ENCODE measurements at places on chromosomes 4 and X.

DNA sequence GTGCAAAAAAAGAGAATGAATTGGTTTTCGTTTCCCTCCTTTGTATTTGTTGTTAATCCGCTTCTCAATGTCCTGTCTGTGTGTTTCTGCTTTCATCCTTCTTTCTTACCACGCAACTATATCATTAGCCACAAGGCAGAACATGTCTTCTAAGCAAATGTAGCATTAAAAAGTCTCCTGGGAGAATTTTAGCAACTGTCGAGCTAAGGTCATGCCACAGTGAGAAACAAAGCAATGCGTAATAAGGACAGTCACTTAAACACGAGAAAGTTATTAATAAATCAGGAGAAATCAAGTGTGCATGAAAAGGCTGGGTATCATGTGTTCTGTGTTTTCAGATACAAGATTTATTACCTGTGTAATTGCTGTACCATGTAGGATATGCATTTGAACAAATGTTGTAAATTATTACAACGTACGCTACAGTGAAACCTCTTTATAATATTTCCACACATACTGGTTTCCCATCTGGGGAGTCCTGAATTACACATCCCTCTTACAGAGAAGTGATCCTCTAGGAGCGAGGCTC lies 890.8 kb downstream of the TRIML1 start:
- no peak for DNase-seq

DNA sequence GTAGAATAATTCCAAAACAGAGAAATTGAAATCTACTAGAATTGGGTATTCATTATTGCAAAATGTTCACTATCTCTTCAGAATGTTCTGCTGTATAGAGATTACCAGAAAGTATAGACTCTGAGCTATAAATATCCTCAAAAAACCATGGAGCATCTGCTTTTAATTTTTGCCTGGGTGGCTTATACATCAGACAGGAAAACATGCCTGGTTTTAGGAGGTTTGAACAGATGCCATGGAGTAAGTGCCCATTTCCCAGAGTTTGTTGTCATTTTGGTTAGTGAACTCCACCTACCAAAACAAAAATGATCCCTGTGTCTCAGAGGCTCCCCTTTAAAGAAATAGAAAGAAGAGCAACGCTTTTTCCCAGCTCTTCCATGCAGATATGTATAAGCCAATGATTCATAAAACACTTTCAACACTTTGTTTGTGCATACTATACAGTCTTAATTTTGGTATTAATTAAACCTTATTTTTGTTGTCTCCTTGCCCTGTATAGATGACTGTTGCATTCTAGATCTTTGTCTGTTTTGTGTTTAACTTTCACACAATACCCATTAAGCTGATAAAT lies 68.7 kb downstream of the MEPE start:
- no peak for DNase-seq

DNA sequence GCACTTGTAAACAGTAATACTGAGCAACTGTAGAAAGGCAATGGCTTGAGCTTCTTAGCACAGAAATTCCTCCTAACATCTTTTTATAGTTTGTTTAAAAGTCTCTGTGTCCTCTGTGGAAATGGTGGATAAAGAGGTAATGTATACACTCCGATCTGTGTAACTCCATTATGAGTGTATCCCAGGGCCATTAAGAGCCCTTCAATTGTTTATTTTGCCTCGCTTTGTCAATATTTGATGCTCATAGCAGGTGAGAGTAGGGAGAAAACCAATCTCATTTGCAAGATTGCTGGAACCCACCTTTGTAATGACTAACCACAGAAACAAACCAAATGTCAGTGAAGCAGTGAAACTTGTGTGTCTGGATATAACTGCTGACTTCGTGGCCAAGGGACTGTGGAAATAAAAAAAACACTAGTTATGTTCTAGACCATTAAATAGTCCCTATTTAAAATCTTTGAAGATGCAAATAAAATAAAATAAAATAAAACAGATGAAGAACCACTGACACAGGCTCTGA lies 598.2 kb upstream of the BOD1L1 start:
- DNase-seq, result no peak

DNA sequence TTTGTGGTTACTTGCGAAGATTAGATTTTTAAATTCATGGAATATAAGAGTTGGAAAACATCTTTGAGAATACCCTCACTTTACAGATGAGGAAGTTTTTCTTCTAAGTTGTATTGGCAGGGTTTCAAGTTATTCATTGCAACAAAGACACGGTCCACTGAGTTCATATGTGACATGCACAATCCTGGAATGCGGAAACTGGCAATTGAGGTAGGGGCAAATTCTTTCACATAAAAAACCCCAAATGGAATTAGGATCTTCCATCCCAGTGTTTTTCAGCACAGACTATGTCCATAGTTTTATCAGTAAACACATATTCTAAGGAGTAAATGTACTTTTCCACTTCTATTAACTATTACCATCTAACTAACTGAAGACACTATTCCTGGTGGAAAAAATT lies 81.8 kb upstream of the NAP1L5 start:
- no peak for DNase-seq

DNA sequence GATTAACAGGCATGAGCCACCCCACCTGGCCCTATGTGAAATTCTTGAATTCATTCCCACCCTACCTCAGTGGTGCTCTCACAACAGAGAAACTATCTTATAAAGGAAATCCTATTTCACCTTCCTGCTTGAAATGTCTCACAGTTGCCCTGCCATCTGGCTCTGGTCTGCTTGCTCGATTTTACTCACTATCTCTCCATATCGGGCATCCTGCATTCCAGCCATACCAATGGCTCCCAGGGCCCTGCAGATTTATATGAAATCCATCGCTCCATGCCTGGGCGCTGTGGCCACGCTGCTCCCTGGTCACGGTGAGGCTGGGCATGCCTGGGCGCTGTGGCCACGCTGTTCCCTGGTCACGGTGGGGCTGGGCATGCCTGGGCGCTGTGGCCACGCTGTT lies 15.8 kb downstream of the SORBS2 start:
- DNase-seq, result no peak

- DNase-seq, result peak; percentile 87
These were observed 25.8 kb upstream of the CHRNA9 start for GRCh38 chr4:40309250-40309774.

GRCh38 chr4:29304595-29304994 lies 1415.6 kb upstream of the PCDH7 start:
- DNase-seq, result no peak

DNA sequence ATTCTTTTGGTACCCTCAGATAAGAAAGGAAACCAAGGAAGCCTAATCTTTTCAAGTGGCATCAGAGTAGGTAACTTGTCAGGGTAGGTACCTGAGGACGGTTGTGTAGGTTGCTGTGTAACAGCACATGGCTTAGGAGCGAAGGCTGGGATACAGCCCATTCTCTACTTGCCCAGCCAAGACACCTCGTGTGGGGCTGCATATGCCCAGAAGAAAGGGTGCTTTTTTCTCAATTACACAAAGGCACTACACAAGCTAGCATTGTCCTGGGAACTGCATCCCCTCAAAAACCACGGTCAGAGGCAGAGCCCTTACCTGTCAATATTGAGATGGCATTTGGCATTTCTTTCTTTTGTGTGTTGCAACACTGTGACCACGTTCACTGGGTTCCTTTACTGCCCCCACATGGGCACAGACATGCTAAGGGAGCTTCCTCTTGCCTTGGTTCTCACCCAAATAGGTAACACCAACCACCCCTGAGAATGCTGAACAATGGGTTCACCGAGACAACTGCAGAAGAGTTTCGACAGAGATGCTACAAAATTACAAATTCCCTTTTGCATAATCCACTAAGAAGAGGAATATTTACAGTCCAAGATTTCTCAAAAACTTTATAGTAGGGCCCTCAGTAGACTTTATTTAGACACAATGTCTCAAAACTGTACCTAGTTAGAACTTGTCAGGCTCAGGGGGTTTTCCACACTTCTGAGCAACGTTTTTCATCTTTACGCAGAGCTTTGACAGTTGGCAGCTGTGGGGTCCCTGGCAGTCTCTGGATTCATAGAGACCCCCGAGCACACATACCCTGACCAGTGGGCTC lies 35.8 kb upstream of the TNIP3 start:
- peak; percentile 69 for DNase-seq

- DNase-seq, result peak; percentile 62
These were observed 23.6 kb downstream of the CA5B start for GRCh38 chrX:15761564-15762191.

GRCh38 chrX:10516781-10517322 lies 103.5 kb downstream of the MID1 start:
- no peak for DNase-seq

- no peak for DNase-seq
These were observed 50.4 kb upstream of the TRAM1L1 start for GRCh38 chr4:117135634-117136354.

GRCh38 chr4:53494851-53495250 lies 96.4 kb downstream of the LNX1 start:
- DNase-seq, result no peak

GRCh38 chrX:119986203-119986602 lies 42.7 kb upstream of the NKAP start:
- no peak for DNase-seq

GRCh38 chrX:72130762-72131250 lies 909 bp downstream of the RTL5 start:
- no peak for DNase-seq

GRCh38 chr4:171588051-171588545 lies 225.1 kb upstream of the GALNTL6 start:
- DNase-seq, result no peak

DNA sequence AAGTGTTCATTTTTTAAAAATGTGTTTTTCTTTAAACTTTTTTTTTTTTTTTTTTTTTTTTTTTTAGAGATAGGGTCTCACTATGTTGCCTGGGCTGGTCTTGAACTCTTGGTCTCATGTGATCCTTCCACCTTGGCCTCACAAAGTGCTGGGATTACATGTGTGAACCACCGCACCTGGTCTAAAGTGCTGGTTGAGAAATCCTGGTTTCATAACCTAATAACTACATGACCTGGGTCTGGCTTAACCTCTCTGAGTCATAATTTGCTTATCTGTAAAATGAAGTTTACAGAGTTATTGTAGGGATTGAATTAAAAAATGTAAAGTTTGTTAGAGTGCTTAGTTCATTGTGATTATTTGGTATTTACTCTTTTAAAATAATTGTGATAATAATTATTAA lies 5.2 kb downstream of the HSD17B13 start:
- DNase-seq, result no peak

DNA sequence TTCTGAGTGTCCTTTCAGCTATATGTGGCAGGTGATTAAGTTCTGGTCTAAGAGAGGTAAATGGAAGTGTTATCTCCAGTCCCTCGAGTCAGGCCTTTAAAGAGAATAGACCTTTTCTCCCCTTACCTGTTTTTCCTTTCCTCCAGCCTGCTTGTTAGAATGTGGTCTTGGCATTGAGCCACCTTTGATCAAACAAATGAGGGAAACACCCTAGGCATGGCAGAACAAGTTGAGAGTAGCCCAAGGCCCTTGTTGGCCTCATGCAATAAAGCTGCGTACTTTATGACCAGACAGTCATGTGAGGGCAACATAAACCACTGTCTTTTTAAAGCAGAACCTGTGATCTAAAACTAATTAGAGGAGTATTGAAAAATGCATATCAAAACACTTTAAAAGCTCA lies 13.2 kb upstream of the IL13RA2 start:
- DNase-seq, result no peak

- DNase-seq, result no peak
These were observed 125.5 kb upstream of the NRK start for GRCh38 chrX:105696870-105697269.

DNA sequence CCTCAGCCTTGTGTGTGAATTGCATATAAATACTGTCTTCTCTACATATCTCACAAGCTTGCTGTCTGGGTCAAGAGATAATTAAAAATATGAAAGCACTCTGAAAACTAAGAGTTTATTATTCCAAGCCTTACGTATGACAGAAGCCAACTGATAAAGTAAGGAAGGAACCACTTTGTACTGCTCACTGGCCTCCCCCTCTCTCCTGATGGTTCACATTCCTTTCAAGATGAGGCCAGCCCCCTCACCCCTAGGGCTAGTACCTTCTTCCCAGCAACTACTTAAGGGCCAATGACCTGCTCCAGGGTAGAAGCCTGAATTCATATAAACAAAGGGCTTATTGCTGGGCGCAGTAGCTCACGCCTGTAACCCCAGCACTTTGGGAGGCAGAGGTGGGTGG lies 5.4 kb upstream of the SOWAHD start:
- no peak for DNase-seq

DNA sequence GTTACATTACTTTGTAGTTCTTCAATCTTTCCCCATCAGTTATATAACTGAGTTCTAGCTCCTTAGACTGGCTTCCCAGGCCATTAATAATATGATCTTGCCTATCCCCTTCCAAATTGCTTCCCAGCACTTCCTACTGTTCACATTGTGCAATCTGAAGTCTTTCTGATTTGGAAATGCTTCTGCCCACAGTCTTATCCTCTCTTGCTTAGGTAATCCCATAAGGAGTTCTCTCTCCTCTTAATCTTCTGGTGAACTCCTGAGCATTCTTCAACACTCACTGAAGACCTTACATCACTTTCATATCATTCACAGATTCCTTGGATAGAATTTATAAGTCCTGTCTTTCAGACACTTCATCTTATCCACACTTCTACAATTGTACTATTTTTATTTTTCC lies 132.7 kb upstream of the TTC29 start:
- no peak for DNase-seq

DNA sequence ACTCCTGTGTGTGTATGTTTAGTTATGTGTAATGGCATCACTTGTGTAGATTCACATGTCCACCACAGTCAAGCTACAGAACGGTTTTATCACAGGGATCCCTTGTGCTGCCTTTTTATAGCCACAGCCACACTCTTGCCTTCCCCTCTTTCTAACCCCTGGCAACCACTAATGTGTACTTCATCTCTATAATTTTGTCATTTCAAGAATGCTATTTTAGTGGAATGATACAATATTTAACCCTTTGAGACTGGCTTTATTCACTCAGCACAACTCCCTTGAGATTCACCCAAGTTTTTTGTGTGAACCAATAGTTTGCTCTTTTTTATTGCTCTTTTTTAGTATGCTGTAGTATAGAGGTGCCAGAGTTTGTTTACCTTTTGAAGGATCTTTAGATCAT lies 112.1 kb downstream of the CDKL5 start:
- no peak for DNase-seq
